ENCODE measurements at places on chromosomes 3 and 15.

DNA sequence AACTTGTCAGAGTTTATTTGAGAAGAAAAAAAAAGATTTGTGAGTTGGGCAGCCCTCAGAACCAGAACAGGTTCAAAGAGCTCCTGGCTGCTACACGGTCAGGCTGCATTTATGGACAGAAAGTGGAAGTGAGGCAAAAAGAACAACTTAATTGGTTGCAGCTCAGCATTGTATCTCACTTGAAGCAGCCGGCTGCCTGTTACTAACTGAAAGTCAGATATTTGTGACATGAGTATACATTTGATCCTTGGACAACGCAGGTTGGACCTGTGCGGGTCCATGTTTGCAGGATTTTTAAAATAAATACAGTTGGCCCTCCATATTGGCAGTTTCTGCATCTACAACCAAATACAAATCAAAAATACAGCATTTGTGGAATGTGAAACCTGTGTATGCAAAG lies 7.5 kb upstream of the ALDH1L1 start:
- DNase-seq: no peak

DNA sequence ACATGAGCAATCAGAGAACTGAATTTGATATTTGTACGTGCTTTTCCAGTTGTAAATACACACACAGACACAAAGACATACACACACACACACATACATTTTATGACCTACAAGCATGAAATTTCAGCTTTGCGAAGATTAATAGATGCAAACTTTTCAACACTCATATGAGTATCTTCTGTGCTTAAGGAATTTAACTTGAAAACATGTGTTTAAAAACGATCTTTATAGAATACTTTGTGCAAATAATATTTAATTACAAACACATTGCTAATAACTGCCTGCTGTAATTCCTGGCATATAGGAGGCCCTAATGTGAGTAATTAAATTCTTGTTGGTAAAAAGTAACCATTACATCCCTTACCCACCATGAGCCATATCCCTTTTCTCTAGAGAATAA lies 107.7 kb upstream of the PLSCR5 start:
- no peak for DNase-seq

DNA sequence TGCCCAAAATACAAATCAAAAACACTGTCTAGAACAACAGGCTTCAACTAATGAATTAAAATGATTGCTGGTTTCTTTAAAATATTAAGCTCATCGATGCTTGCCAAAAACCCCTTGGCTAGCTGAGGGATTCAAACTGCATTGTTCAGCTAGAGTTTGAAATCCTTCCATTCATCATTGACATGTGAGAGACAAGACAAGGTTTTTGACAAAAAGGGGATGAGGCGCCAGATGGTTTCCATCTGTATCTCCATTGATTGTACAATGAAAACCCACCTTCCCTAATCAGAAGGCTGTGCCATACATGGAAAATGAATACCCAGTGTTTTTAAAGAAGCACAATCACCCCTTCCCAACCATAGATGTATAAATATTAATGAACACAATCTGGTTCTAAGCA lies 67.8 kb downstream of the THRB start:
- DNase-seq: no peak

DNA sequence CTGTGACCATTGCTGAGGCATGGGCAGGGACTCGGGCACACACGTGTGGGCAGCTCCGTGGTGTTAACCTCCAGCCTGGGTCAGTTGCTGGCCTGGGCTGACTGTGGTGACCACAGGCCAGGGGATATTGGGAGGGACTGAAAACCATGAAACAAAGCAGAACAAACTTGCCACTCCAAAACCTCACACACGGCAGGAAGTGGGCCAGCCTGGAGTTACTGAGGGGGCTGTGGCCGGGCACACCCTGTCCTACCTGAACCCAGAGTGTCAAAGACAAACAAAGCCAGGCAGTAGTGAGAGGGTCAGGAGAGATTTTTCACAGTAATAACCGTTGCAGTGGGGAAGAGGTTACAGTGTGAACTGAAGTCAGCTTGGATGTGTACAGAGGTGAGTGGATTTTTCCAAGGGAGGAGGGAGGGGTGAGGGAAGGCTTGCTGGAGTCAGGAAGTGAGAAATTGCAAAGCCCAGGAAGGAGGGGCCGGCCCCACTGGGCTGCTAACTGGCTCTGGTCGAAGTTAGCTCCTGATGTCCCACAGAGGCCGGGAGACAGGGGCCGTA lies 40.0 kb upstream of the ATP10A start:
- no peak for DNase-seq

- no peak for DNase-seq
These were observed 18.9 kb downstream of the VGLL4 start for GRCh38 chr3:11624704-11625375.

- DNase-seq: no peak
These were observed 504.6 kb upstream of the NECTIN3 start for GRCh38 chr3:110567029-110567428.

- no peak for DNase-seq
These were observed 57.7 kb downstream of the IGF2BP2 start for GRCh38 chr3:185767002-185767688.

DNA sequence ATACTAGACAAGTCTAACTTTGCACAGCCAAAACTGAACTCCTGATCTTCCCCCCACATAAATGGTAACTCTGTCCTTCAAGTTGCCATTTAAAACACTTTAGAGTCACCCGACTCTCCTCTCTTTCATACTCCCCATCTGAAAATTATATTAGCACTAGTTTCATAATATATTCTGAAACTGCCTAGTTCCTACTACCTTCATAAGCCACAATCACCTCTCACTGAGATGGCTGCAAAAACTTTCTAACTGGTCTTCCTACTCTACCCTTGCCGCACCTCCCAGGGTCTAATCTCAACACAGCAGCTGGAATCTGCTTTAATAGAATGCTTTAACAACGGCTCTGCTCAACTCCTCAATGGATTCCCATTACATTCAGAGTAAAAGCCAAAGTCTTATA lies 55.0 kb downstream of the GLB1 start:
- DNase-seq: no peak

DNA sequence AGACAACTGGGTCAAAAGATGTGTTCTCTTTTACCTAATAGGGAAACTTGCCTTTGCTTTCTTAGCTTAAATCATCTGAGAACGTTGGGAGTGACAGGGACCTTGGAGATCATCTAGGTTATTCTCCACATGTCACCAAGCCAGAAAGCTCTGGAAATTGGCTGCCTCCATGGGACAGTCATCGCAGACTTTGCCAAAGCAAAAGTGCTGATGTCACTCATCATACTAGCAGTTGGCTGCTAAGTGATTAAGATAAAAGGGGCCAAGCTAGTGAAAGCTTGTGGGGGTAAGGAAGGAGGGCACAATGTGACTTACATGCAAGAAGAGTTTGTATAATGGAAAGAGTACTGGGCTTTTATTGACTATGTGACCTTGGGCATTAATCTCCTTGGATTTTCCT lies 198.0 kb upstream of the PFN2 start:
- no peak for DNase-seq

DNA sequence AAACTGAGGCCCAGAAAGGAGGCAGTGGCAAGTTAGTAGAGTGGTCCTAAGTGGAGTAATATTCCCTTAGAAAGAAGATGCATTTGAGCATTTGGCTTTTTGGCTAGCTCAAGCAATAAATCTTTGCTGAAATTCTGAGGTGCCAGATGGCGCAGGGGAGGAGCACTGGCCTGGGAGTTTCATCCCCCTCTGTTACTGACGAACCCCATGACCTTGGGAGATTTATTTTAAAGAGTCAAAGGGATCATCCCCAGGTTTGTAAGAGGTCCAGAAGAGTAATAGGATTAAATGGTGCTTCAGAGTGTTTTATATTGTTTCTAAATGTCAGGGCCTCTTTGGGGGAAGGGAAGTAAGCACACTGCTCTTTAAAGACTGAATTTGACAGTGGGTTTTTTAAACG lies 85.1 kb upstream of the PIAS1 start:
- DNase-seq: no peak

- DNase-seq: no peak
These were observed 60.3 kb downstream of the TM4SF4 start for GRCh38 chr3:149534671-149535332.

DNA sequence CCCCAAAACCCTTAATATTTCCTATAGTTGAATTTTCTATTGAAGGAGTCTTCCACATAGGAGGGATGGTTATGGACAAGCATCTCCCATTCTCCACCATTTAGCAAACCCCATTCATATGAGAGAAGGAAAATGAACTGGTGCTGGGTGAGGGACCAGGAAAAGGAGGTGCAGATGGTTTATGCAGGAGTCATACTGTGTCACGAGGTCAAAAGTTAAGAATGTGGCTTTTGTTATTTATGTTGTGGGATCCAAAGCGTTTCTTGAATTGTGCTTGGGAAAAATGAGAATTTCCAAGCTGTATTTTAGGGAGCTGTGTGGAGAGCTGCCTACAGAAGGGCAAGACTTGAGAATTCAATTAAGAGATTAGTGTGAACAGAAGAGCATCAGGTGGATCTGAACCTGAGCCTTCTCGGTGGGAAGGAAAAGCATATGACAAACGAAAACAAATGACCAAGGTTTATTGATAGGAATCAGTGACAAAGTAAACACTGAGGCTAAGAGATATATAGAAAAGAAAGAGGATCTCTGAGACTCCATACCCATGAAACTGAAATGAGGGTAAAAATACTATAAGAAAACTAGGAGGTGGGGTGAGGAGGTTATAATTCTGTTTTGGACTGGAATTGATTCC lies 473.3 kb upstream of the NR2F2 start:
- no peak for DNase-seq

GRCh38 chr3:147015334-147015733 lies 391.0 kb downstream of the ZIC4 start:
- no peak for DNase-seq

GRCh38 chr3:100456745-100457144 lies 35.7 kb upstream of the TMEM45A start:
- no peak for DNase-seq

DNA sequence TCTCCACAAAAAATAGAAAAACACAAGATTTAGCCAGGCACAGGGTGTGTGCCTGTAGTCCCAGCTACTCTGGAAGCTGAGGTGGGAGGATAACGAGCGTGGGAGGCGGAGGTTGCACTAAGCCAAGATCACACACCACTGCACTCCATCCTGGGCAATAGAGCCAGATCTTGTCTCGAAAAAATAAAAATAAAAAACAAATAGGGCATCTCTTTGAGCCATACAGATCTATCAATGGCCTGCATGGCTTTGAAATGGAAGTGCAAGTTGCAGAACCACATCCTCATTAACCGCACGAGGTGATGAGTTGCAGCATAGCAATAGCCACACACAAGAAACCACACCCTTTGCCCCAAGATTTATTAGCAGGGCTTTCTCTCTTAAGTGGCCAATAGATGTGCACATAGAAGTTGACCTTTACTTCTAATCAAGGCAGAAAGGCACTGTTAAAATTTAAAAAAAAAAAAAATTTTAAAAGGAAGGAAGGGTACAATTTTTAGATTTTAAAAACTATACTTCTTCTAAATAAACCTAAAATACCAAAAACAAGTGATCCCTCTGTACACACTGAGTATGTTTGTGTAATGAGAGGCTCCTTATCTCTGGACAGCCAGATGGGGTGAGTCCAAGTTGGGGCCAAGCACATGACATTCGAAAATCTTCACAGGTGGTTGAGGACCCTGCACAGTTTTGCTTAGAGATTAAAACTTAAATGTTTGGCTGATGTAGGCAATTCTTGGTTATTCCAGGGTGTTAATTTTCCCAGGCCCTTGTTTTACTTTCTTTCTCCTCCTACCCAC lies 53.4 kb downstream of the FILIP1L start:
- DNase-seq: no peak

- DNase-seq: no peak
These were observed 256.5 kb upstream of the NECTIN3 start for GRCh38 chr3:110815008-110815583.

- DNase-seq: no peak
These were observed 319.1 kb upstream of the TBL1XR1 start for GRCh38 chr3:177516158-177517011.

DNA sequence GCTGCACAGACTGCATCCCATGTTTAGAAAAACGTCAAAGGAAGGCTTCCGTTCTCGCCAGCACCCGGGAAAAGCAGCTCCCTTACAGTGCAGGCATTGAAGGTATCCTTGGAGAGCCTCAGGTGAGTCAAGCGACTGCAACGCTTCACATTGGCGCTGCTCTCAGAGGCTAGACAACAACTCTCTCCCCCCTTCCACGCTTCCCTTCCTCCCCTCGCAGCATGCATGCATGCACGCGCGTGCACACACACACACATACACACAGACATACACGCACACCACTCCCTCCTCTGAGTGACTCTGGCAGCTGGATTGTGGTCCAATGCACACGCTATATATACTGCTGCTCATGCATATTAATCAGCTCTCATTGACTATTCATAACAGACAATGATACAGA lies 191.1 kb downstream of the PDZRN3 start:
- no peak for DNase-seq

- DNase-seq: peak; percentile 12
These were observed 562 bp downstream of the NEO1 start for GRCh38 chr15:73052653-73053397.

DNA sequence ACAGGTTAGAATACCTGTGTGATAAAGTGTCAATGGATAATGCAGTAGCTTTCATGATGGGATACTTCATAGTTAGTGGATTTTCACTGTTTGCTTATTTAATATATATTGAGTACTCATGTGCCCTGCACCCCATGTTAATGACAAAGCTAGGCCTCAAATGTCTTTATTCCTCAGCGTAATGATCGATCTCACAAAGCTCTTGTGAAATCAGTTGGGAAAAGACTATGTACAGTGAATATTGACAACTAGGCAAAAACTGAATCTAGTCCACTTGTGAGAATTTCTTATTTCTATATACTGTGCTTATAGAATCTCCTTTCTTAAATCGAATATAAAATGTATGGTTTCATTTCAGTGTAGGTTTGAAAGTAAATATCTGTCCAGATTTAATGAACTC lies 17.9 kb downstream of the SMC4 start:
- DNase-seq: no peak

GRCh38 chr3:13132731-13133410 lies 59.6 kb upstream of the IQSEC1 start:
- no peak for DNase-seq

DNA sequence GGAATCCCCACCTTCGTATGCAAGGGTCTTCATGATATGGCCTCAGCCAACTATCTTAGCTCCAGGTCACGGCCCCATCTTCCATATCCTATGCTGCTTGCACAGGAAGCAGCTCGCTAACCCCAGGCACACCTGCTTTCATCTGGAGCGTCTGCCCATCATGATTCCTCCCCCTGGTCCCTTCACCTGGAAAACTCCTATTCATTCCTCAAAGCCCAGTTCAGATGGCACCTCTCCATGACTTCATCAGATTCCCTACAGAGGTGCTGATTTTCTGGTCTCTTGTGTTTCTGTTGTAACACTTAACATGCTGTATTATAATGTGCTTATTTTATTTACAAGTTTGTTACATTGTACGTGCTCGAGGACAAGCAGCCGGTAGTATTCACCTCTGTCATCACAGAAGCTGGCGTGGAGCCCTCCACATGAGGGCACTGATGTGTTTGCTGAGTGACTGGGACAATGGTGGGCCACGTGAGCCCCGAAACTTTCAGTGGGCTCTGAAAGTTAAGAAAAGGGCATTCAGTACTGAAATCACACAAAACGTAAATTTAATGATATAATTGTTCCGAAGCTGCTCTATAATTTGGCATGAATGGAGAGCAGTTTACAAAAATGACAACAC lies 16.2 kb downstream of the MUC20 start:
- DNase-seq: no peak

GRCh38 chr3:188060840-188061544 lies 93.0 kb upstream of the LPP start:
- DNase-seq: peak; percentile 80

- DNase-seq: peak; percentile 61
These were observed 202.2 kb upstream of the BHLHE40 start for GRCh38 chr3:4776980-4777581.

GRCh38 chr15:40050788-40051470 lies 11.9 kb upstream of the SRP14 start:
- no peak for DNase-seq

- no peak for DNase-seq
These were observed 37.8 kb downstream of the MAP4 start for GRCh38 chr3:47978386-47978785.
